ENCODE measurements at places on chromosomes 1 and 21.

DNA sequence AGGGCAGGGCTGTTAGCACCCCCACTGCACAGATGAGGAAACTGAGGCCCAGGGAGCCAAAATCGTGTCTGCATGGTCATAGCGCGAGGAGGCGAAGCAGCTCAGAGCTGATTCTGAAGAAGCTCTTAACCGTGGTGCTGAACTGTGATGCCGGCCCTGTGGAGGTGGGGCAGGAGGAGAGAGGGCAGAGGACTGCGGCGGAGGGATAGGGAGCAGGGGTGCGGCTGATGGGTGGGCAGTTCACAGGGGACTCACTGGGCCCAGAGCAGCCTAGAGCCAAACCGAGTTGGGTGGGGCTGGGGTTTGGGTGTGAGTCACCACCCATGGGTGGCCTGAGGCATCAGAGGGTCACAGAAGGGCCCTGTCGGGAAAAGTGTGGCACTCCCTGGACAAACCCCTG, 74.7 kb downstream of the RAP1GAP start:
- DNase-seq = no peak

- no peak for DNase-seq
Measured at GRCh38 chr1:54173681-54174080, 20.9 kb upstream of the CDCP2 start.

DNA sequence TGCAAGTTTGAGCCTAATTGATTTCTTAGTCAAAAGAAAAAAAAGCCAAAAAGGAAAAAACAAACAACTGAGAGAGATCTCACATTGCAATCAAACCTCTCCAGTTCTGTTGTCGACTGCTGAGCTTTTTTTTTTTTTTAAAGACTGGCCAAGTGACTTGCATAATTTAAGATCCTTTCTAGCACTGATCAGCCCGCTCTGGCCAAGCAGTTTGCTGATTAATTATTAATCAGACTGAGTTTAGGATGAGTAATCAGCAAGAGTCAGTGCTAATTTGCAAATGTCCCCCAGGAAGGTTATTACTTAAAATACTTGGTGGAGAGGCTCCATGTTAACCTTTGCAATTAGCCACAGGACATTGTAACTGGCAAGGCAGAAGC, 39.3 kb downstream of the HMGB4 start:
- DNase-seq = peak; percentile 41

GRCh38 chr1:25544819-25545218, 1.4 kb downstream of the LDLRAP1 start:
- peak; percentile 18 for DNase-seq

DNA sequence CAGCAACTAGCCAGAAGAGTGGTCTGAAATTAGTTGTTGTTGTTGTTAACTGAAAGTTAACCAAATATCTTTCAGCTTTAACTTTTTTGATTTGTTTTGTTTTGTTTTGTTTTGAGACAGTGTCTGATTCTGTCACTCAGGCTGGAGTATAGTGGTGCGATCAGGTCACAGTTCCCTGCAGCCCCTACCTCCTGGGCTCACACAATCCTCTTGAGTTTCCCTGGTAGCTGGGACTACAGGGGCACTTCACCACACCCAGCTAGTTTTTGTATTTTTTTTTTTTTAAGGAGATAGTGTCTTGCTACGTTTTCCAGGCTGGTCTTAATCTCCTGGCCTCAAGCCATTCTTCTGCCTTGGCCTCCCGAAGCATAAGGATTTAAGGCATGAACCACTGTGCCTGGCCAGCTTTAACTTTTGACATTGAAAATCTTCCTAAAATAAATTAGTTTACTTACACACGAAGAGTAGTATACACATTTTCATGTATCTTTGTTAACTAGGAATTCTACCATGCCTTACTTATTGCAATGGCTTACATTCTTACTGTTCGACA, 45.0 kb downstream of the GNG12 start:
- DNase-seq = no peak

DNA sequence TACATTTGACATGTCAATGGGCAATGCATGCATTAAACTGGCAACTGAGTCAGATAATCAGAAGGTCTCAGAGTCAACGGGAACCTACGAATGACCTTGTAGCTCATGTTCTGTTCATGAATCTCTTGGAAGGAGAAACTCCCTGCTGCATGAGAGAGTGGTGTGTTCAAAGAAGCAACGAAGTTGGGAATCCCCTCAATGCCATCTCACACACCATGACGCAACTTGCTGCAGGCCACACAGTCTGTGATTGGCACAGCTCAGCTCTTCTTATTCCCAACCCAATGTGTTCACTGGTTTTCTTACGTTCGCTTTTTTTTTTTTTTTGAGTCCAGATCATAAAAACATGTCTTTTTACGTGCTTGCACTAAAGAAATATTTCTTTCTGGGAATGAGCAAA, 53.5 kb upstream of the PRDM2 start:
- no peak for DNase-seq

DNA sequence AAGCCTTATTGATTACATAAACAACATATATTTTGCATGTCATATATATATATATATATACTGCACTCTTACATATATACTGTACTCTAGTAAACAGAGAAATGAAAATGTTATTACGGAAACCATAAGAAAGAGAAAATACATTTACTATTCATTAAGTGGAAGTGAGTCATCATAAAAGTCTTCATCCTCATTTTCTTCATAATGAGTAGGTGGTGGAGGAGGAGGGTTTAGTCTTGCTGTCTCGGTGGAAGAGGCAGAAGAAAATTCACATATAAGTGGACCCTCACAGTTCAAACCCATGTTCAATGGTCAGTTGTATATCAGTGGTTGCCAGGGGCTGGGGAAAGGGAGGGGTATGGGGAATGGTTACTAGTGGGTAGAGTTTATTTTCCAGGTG, 8.0 kb upstream of the IFNLR1 start:
- DNase-seq = no peak

DNA sequence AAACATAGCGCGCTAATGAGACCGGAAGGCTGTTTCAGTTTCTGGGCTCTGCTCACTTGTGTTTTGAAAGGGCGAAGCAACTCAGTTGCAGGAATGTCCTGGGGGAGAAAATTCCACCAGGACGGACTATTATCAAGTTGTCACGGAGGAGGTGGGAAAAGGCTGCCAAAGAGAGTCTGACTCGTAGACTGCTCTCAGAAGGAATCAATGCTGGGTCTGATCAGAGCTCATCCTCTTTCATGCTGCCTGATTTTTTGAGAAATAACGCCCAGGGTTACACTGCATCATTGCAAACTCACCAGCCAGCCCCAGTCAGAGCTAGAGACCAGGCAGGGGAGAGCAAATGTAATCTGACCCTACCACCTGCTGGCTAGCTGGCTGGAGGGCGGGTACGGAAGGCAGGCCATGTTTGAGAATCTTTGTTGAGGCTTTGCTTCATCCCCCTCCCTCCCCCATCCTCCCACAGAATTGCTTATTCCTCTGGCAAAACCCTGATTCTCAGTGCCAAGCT, 36.4 kb upstream of the BCL9 start:
- DNase-seq = no peak

GRCh38 chr1:30780409-30780808, 22.8 kb upstream of the LAPTM5 start:
- DNase-seq = no peak

GRCh38 chr1:23101887-23102286, 66.8 kb downstream of the LUZP1 start:
- DNase-seq = no peak

- DNase-seq = no peak
Measured at GRCh38 chr1:6897138-6897537, 111.9 kb downstream of the CAMTA1 start.

- DNase-seq = no peak
Measured at GRCh38 chr1:78911956-78912880, 94.3 kb downstream of the ADGRL4 start.

GRCh38 chr1:59199719-59200376, 97.0 kb upstream of the FGGY start:
- DNase-seq = no peak

GRCh38 chr1:159985473-159985872, 31.4 kb upstream of the SLAMF9 start:
- DNase-seq = no peak

GRCh38 chr1:23224739-23225648, 7.7 kb upstream of the HTR1D start:
- DNase-seq = no peak

DNA sequence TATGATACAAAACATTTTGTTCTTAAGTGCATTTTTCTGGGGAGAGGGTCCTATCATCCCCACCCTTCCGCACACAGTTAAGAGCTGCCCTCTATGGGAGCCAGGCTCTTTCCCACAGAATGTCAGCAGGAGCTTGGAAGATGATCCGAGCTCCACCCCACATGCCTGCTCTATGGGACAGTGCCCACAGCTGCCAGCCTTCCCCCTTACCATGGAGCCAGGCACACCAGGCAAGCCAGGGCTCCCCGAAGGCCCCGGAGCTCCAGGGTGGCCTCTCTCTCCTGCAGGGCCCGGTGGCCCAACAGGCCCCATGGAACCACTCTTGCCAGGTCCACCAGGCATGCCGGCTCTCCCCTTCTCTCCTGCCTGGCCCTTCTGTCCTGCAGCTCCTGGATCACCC, 10.4 kb upstream of the PEF1 start:
- no peak for DNase-seq

DNA sequence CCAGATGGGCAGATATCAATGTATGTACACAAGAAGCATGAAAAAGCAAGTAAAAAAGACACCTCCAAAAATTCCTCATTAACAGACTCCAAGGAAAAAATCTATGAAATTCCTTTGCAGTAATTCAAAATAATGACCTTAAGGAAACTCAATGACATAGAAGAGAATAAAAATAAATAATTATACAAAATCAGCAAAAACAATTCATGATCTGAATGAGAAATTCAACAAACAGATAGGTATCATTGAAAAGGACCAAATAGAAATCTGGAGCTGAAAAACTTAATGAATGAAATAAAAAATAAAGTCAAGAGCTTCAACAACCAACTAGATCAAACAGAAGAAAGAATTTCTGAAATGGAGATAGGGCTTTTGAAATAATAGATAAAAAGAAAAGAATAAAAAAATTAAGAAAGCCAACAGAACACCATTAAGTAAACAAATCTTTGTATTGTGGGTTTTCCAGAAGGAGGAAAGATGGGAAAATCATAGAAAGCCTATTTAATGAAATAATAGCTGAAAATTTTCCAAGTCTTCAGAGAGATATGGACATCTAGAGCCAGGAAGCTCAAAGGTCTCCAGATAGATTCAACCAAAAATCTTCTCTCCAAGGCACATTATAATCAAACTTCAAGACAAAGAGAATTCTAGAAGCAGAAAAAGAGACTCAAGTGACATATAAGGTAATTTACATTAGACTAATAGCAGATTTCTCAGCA, 52.0 kb upstream of the KCNK1 start:
- no peak for DNase-seq

DNA sequence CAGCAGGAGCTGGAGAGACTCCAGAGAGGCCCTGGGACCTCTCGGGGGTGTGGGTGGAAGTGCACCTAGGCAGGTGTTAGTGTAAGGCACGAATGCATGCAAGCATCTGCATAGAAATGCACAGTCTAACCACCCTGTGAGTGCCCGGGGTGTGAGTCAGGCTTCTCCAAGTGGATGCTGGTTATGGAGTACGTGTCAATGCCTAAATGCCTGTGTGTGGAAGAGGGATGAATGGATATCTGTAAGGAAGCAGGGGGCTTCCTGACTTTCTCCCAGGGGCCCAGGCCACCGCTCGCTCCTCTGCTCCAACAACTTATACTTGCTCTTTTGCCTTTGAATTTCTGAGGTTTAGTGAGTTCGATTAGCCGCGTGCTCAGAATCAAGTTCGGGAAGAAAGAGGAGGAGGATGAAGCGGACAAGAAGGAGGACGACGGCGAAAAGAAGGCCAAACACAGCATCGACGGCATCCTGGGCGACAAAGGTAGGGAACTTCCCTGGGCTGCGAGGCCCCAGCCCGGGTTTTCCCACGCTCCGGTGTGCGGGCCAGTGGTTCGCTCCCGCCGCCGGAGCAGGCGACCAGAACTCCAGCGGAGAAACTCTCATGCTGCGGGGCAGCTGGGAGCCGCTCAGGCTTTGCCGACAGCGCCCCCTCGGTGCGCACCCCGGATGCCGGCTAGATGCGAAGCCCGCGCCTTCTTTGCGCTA, 5.4 kb downstream of the PAX7 start:
- DNase-seq = no peak

DNA sequence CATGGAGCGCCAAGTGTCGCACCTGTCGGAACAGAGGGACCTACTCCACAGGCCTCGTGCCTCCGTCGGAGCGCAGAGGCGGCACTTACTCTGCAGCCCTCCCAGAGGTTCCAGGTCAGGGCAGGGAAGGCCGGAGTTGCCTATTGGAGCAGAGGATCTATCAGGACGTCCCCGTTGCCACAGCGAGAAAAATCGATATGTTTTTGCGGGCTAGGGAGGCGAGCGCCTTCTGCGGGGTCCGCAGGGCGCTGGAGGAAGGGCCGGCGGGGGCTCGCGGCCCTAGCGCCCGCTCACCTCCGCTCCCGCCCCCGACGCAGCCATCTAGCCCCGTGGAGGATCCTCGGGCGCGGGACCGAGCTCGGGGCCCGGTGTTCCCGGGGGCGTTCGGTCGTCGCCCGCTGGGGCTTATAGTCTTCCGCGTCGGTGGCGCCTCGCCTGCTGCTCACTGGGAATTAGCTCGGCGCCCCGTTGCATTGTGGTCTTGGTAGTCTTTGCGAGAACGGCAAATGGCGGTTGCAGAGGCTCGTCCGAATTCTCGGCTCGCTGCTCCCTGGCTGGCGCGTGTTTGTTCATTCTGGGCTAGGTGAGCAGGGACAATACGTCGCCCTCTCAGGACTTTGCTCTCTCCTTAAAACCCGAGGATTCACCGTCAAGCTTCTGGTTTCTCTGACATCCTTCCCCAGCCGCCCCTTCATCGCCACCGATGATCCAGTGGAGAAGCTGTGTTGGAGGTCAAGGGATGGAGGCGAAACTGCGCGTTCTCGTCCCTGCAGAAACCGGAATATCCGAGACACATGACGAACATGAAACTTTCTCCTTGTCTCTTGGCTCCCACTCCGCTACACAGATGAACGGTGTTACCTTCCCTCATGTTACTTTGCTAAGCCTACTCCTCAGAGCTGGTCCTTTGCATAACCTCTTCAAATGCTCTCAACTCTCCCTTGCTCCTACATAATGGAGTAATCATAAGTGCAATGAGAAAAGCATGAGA, at the start of gene JTB:
Gene JTB (minus strand): TSS at position 425 of the 991 bp plus-strand sequence. CDS start 422 bp downstream, at position 3.
- DNase-seq = peak; percentile 89

GRCh38 chr1:10612436-10613160, 137.8 kb downstream of the PEX14 start:
- DNase-seq = no peak

DNA sequence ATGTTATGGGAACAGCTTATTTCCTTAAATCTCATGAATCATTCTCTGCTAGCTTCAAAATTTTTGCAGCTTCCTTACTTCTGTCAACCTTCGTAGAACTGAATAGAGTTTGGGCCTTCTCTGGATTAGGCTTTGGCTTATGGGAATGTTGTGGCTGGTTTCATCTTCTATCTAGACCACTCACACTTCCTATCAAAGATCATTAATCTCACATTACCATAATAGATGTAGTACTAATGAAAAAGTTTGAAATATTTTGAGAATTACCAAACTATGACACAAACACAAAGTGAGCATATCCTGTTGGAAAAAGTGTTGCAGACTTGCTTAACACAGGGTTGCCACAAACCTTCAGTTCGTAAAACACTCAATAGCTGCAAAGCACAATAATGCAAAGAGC, 30.3 kb downstream of the ASPM start:
- DNase-seq = no peak

- no peak for DNase-seq
Measured at GRCh38 chr1:225707824-225708223, 54.9 kb upstream of the ENAH start.

Data from RKO (cell line).